ENCODE measurements at places on chromosomes 6 and 20.

GRCh38 chr6:162156146-162156545 is 571.4 kb downstream of the PRKN start:
- no peak for DNase-seq

- no peak for DNase-seq
Measured at GRCh38 chr6:170374571-170375444, 68.2 kb downstream of the FAM120B start.

- DNase-seq: no peak
Measured at GRCh38 chr6:17211101-17211500, 70.1 kb upstream of the RBM24 start.

DNA sequence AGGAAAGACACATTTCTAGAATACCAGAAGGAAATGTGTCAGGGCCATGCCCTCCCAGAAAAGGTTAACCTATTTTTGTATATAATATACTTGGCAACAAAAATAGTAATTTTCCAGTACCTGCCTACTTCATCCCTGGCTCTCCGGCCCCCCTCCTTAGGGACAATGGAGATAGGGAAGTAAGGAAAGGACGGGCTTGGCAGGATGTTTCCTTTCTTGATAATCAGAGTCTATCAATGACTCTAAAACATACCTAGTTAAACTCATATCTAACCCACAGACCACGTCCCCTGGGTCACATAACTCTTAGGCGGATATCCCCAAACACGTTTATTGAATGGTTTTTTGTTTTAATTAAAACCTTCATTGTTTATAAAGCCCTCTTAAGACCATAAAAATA is 11.8 kb downstream of the UQCC2 start:
- no peak for DNase-seq

GRCh38 chr6:119328892-119329793 is 20.4 kb downstream of the MAN1A1 start:
- no peak for DNase-seq

- no peak for DNase-seq
Measured at GRCh38 chr6:165551828-165552227, 111.2 kb downstream of the PDE10A start.

- DNase-seq: no peak
Measured at GRCh38 chr6:119540417-119540816, 190.9 kb upstream of the MAN1A1 start.

DNA sequence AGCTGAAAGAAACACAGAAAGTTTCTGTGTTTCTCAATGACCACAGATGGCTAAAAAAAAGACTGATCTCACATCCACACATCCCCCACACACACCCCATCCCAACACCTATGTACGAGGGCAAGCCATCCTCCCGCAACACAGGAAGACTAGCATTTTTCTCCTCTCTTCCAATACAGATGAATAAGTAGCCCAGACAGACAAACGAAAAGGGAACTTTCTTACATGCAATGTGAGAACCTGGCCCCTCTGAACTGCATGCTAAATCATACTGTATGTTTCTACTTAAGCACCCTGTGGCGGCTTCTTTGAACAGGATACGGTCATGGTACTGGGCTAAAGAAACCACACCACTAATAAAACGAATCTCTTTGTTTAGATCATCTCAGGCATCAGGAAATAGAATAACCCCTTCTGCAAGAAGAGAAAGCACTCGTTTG is 116.2 kb downstream of the GMDS start:
- DNase-seq: no peak

All from NCI-H2107 (cell line).